ENCODE measurements at places on chromosomes 2 and 18.

- DNase-seq, result no peak
Observed at GRCh38 chr2:137838255-137839092, 125.8 kb upstream of the HNMT start.

GRCh38 chr18:48640566-48641270 lies 101.9 kb downstream of the CTIF start:
- no peak for DNase-seq

DNA sequence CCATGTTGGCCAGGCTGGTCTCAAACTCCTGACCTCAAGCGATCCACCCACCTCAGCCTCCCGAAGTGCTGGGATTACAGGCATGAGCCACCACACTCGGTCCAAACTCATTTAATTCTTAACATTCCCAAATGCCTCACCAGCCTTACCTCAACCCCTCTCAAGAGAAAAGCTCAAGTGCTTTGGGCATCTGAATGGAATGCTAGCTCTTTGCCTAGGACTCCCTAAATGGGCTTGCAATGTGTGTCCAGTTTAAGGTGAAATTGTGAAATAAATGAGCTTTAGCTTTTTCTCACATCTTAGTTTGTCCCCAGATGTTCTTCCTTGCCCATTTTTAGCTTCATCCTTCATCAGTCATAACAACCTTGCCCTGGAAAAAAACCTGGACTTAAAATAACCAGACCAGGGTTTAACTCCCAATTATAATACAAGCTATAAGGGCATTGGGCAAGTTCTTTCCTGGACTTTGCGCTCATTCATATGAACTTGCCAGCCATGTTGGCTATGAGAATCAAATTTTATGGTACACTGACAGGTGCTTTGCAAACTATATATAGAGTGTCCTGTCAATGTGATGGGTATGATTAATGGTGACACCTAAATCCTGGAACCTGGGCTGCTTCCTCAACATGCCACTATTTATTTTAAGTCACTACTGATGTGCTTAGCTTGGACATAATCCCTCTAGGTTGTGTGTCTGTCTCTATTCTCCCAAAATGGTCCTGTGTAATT lies 95.1 kb upstream of the SERPINE2 start:
- no peak for DNase-seq

- DNase-seq, result no peak
Observed at GRCh38 chr18:12239431-12239830, 14.7 kb upstream of the CIDEA start.

- no peak for DNase-seq
Observed at GRCh38 chr2:23745726-23746105, 181.2 kb downstream of the ATAD2B start.

DNA sequence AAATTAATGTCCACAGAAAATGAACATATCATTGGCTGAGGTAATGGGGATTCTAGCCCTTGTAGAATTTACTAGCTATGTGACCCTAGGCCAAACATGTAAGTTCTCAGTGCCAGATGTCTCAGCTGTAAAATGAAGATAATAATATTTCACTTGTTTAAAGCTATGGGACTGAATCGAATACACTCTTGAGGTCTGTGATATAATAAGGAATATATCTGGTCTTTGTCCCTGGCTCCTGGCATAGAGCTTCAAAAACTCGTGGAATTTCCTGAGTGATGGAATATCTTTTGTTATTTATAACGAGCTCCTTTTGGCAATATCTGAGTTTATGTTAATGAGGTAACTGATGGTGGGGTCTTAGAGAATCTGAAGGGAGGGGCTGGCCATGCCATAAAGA lies 201.4 kb upstream of the CYP26B1 start:
- no peak for DNase-seq

GRCh38 chr18:11304928-11305327 lies 155.6 kb upstream of the PIEZO2 start:
- no peak for DNase-seq

- DNase-seq, result no peak
Observed at GRCh38 chr2:36578343-36579296, 19.3 kb downstream of the FEZ2 start.

DNA sequence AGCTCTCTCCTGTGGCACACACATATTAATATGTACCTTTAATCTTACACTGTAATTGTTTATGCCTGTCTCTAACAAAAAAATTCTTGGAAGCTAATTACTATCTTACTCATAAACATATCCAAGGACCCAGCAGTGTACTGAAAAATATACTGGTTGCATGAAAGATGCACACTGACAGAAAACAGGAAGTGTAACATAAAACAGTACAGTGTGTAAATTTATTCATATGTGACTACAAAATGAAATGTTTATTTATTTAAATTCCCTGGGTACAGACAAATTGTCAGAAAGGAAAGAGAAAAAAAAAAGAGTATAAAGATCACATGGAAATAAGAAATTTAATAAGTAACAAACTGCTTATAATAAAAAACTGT lies 28.5 kb downstream of the TMEM131 start:
- no peak for DNase-seq

GRCh38 chr2:70087702-70088597 lies 673 bp downstream of the PCBP1 start:
- DNase-seq, result peak; percentile 44

- no peak for DNase-seq
Observed at GRCh38 chr2:238785528-238785860, 62.4 kb upstream of the TWIST2 start.

GRCh38 chr2:70516596-70516995 lies 37.0 kb downstream of the TGFA start:
- DNase-seq, result no peak

DNA sequence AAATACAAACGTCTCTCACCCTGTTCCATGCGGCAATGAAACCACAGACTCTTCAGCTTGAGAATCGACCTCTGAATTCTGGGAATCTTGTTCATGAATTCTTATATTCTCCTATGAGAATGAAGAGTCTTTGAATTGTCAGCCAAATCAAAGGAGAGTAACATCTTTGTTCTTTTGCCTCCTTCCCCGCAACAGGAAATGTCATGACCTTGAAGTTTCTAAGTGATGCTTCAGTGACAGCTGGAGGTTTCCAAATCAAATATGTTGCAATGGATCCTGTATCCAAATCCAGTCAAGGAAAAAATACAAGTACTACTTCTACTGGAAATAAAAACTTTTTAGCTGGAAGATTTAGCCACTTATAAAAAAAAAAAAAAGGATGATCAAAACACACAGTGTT lies 21.8 kb downstream of the TNFAIP6 start:
- DNase-seq, result no peak

DNA sequence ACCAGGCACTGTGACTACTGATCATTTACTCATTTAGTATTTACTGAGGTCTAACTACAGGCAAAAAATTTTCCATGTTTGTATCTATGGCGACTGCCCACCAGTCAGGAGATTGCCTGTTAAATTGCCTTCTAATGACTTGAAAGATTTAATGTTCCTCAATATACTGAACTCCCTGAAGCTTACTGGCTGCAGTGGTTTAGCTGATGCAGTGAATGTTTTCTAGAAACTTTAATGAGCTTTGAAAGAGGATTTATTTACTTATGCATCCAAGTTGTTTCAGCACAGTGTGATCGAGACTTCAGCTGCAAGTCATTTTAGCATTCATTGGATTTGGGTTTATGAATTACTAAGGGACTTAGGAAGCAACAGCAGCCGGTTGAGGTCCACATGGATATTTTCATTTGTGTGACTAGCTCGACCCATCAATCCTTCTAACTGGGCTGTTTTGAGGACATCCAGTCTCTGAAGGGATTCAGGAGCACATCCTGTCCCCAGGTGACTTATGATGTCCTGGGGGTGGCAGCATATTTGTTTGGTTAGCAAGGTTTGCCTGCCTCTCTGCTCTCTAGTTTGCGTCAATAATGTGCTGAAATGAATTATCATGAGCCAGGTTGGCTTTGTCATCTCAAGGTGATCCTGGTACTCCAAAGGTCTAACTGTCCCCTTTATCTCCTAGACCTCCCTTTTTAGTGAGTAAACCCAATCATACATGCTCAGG lies 26.8 kb downstream of the ACMSD start:
- no peak for DNase-seq

DNA sequence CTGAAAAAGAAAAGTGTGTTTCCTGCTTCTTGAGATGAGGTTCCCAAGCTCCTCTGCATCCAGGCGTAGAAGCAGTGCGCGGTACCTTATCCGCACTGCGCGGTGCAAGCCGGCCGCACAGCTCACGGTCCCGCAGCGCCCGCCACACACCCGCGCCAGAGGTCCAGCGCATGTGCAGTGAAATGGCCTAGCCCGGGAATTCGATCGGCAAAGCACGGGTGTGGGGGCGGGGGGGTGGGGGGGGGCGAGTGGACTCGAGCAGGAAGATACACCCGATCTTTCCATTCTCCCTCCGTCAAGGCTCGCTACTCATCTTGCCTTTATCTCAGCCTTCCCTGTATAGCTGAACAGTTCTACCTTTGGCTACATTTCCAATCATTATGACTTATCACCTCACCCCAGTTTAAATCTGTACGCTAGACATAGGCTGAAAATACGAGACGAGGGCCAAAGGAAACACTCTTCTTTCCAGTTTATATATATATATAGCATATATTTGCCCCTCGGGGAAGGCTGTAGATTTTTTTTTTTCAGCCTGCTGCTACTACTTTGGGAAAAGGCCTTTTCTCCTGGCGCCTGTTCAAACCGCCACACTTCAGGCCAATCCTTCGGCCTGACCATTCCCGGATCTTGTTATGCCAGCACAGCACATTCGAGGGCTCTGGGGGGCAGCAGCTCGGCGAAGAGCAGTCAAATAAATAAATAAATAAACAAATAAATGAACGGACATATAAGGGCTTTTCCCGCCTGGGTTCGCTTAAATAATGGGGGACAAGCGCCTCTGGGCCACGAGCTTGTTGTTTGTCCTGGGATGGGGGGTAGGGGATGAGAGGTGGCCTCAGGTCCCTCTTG lies 10.4 kb downstream of the HOXD8 start:
- DNase-seq, result no peak

GRCh38 chr18:13245481-13246000 lies 27.0 kb downstream of the LDLRAD4 start:
- DNase-seq, result no peak

- DNase-seq, result no peak
Observed at GRCh38 chr18:25825979-25826776, 264.2 kb downstream of the SS18 start.

GRCh38 chr18:74271635-74272034 lies 20.1 kb downstream of the CYB5A start:
- no peak for DNase-seq

- DNase-seq, result no peak
Observed at GRCh38 chr2:215790523-215791421, 222.6 kb downstream of the MREG start.

GRCh38 chr2:35891528-35891927 lies 464.1 kb upstream of the CRIM1 start:
- DNase-seq, result no peak

Measured in activated CD4-positive, alpha-beta T cell treated with anti-CD3 and anti-CD28 coated beads, Interleukin-2, amount 50 U/mL, for 24 hours (primary cell).